Uterus (tissue), 4 donors: ENCODE measurements at places on chromosomes 2 and 18. TPM values are rescaled to one million over a fixed set of nuclear protein-coding genes. Genes with fewer than 3 reads are reported as not detected.

LINC00305 gene
- not detected for total RNA-seq

GRCh38 chr2:101740555-101740964 is 43.1 kb downstream of the MAP4K4 start:
- no peak for DNase-seq

GRCh38 chr2:239318151-239318611 is 82.6 kb downstream of the HDAC4 start:
- no peak for DNase-seq

DNA sequence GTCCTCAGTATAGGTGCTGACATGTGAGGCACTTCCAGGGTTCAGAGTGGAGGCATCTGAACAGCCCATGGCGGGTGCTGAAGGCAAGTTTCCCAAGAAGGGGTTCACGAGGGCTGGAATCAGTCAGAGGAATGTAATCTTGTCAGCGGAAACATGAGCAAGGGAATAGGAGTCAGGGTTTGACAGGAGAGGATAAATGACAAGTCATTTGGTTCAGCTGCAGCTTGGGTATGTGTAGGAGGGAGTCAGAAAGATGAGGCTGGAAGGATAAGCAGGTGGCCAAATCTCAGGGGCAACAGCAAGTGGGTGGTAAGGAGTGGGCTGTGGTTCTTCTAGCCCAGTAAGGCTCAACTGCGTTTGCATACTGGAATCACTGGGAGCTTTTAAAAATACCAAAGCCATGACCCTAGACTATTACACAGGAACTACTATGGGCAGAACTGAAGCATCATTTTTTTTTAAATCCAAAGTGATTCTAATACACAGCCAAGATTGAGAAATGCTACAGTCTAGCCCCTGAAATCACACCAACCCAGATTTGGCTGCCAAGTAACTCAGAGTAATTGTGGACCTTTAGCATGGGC is 41.8 kb upstream of the NAB1 start:
- DNase-seq, result no peak

DNA sequence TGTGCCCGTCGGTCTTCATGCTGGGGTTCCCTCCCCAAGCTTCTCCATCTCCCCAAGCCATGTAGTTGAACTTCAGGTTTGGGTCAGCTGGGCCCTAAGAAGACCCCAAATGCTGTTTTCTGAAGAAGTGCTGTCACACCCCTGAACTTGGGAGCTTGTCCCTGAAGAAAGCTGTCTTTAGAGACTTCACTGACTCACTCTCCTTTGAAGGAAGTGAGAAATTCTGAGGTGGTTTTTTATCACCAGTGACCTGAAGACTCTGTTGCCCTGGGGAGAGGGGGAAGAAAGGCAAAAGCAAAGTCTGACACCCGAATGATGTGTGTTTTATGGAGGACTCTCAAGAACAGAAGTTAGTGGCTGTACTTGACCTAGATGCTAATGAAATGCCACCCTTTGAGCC is 83.6 kb upstream of the BCL2L11 start:
- no peak for DNase-seq

- DNase-seq, result no peak
Observed at GRCh38 chr2:84900971-84901370, 4.5 kb upstream of the TMSB10 start.

DNA sequence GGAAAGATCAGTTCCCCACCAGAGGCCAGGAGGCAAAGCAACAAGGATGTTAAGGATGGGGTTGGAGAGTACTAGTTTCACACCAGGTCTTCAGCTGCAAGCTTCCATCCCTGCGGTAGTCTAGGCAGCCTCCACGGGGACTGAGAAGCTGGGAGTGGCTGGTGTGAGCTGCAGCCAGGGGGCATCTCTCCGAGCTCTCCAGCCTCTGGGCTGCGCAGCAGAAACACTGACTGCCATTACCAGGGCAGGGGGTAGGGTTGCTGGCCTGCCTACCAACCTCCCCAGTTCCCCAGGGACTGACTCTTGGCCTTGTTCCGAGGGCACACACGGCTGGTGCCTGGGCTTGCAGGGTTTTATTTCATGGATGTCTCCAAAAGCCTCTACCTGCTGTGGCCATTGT is 15.9 kb downstream of the GATA6 start:
- DNase-seq, result no peak

DNA sequence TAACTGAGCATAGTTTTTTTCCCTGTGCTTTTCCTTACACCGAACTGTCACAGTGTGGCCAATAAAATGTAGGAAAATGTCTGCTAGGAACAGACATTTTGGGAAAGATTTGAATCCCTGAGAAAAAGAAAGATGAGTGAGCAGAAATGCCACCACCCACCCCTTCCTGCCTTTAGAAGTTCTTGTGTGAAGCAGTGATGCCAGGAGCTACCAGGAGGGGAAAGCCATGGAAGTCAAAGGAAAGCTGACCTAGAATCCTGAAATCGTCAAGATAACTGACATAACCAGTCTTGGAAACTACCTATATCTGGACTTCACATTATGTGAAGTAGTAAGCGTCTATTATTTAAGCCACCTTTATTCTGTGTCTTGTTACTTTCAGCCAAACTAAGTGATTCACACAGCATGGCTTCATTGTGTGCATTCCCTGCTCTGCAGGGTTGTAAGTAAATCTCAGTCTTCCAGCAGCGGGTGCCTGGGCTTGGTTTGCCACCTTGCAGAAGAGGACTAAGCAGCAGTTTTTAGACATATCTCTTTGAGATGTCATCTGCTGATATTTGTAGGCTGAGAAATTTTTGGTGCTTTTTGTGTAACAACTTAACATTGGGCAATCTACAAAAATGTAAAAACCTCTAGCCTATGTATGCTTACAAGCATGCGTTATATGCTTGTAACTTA is 11.2 kb upstream of the SPRED2 start:
- no peak for DNase-seq
